ENCODE measurements at places on chromosomes 7 and 10.

DNA sequence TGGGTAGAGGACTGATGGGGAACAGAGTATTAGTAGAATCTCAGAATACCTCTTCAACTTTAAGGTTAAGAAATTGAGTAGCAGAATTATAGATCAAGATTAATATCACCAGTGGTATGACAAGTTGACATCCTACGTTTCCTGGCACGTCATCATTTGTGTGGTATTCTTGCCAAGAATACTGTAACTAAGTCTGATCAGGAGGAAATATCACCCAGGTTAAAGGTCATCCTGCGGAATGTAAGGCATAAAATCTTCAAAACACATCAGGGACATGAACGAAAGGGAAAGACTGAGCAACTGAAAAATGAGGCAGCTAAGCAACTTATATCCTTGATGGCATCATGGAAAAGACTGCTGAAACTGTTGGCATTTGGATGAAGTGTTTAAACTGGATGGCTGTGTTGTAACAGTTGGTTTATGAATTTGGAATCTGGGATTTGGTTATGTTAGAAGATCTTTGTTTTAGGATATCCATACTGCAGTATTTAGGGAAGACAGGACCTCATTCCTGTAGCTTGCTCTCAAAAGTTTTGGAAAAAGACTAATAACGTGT lies 86.1 kb downstream of the TRIM24 start:
- DNase-seq: no peak

DNA sequence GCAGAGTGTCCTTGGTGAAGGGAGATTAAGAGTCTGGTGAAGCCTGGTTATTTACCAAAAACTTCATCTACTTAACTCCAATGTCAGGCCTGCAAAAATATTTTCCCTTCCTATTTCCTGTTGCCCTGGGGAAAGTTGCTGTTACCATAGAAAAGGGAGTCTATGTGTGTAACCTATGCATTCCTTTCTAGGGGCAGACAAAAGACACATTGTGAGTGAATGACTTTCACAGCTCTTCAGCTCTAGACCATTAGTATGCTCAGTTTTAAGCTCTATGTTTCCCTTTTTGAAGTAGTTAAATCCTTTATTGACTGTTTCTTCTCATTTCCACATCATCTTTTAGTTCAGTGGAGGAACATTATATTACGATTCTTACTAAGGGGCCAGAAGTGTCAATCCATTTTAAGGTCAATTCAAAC lies 45.6 kb upstream of the SGCE start:
- DNase-seq: no peak

DNA sequence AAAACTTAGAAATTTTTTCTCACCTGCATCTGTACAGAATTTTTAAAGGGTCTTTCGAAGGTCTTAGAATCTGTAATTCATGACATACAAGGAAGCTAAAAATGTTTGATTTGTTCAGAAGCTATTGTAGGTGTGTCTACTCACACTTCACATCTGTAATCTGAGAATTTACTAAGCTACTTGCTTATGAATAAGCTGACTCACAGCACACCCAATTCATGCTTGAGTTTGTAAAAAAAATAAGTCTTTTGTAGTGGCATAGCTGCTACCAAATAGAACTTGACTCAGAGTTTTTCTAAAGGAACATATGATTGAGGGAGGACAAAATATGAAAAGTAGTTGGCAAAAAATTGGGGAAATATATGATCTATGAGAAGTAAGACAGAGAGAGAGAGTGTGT lies 12.7 kb upstream of the AGR2 start:
- DNase-seq: no peak

GRCh38 chr7:129295015-129295423 lies 70.2 kb downstream of the AHCYL2 start:
- DNase-seq: no peak

DNA sequence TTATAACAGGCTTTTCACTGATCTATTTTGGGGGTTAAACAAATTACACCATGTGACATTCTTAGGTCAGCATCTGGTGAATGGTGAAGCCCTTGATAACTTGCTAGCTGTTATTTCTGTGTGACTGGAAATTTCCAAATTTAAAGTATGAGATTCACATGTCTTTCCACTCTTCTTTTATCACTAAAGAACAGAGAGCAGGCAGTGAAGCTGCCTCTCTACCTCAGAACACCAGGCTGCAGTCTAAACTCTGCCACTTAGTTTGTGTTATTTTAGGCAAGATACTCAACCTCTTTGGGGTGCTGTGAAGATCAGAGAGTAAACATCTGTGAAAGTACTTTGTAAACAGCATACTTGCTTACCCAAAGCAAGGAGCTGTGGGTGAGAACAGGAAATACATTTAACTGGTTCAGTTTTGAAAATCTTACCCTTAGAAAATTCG lies 15.5 kb upstream of the SP4 start:
- no peak for DNase-seq

- no peak for DNase-seq
Observed at GRCh38 chr10:27717224-27717623, 28.4 kb downstream of the MKX start.

DNA sequence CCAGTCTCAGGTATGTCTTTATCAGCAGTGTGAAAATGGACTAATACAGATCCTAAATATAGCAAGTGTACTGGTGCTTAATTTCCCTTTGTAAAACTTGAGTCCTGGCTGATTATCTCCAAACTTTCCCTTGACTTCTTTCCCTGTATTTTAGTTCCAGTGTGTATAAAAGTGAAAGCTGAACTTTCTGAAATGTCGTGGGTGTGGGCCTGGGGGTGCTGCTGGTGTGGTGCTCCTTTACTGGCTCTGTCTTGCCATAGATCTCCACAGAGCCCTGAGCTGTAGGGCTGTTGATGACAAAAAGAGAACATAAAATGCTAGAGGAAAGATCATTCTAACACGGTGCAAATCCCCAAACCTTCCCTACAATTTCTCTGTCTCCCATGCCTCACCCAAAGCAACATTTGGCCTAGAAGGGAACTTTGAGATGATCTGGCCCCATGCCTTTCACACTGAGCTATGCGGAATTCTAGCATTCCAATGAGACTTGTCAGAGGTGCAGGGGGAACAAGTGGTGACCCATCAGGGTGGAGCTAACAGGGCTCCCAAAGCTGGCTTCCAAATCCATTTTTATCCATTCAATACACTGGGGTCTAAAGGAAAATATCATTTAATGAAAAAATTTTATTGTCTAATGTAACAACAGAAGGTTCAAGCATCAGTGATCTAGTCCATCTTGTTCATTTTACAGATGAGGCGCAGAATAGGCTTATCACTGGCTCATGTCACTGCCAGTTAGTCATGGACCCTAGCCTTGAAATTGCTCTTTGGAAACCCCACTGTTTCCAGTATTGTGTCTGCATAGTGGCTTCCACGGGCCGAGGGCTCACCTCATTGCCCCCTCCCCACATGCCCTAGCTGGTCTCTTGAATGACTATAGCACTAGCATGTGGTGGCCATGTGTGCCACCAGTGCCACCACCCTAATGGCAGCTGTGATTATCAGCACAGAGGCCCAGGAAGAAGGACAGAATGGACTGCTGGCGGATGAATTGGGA lies 1000.9 kb downstream of the LRMDA start:
- DNase-seq: no peak

All from activated CD4-positive, alpha-beta T cell treated with anti-CD3 and anti-CD28 coated beads for 48 hours (primary cell).